Skin of body (tissue), 3 donors: ENCODE measurements at places on chromosomes 2 and 18.

- no peak for DNase-seq
Measured at GRCh38 chr2:117943013-117943672, 70.7 kb downstream of the CCDC93 start.

DNA sequence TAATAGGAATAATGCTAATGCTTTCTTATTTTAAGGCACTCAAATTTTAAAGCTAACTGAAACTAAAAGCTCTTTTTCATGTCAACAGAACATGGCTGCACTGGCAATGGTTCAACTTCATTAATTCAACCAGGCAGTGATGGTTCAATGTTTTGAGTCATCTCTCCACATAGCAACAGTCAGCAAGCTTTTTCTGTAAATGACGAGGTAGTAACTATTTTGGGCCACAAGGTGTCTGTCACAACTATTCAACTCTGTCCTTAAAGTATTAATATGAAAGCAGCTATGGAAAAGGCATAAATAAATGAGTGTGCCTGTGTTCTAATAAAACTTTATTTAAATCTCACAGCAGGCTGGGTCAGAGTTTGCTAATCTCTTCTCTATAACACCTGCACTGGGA is 1425.6 kb upstream of the PIK3C3 start:
- no peak for DNase-seq

- DNase-seq = no peak
Measured at GRCh38 chr18:28177828-28178635, 1.1 kb upstream of the CDH2 start.

- DNase-seq = no peak
Measured at GRCh38 chr2:241804326-241805229, 4.4 kb upstream of the NEU4 start.

GRCh38 chr18:73316513-73316912 is 448.7 kb upstream of the NETO1 start:
- DNase-seq = no peak
